ENCODE measurements at places on chromosomes 2 and 18.

GRCh38 chr2:139020287-139020686 is 240.1 kb upstream of the NXPH2 start:
- H3K4me3 ChIP-seq: no peak overlapping the region
- H3K27me3 ChIP-seq: no peaks in the 10 kb centered on the region
- no peaks in the 10 kb centered on the region for H3K36me3 ChIP-seq
- no peak overlapping the region for H3K27ac ChIP-seq

GRCh38 chr2:240933966-240934700 is 28.0 kb downstream of the CROCC2 start:
- no peak overlapping the region for H3K4me3 ChIP-seq
- no peak overlapping the region for H3K27ac ChIP-seq
- DNase-seq: peak; percentile 10
- peaks cover 28% of the 10 kb centered on the region for H3K27me3 ChIP-seq

GRCh38 chr2:222797871-222798270 is 63.0 kb upstream of the ACSL3 start:
- no peak for DNase-seq
- no peaks in the 10 kb centered on the region for H3K27me3 ChIP-seq
- H3K4me3 ChIP-seq: no peak overlapping the region
- peak overlapping the region; percentile 71 for H3K27ac ChIP-seq
- H3K36me3 ChIP-seq: no peaks in the 10 kb centered on the region

DNA sequence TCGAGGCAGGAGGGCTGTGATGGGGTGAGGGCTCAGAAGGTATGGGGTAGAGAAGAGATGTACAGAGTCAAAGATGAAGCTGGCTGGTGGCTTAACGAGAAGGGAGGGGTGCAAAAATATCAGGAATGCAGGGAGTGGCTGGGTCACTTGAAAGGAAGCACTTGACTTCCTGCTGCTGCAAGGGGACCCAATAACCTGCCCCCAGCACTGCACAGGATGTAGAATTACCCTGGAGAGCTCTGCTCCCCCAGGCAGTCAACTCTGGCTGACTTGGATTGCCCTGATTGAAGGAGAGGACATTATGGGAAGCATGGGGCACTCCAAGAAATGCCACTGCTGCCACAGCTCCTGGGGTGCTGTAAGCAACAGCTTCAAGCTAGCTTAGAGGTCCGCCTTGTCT is 41.8 kb downstream of the CFAP221 start:
- H3K4me1 ChIP-seq: peaks cover 3% of the 10 kb centered on the region
- no peak for DNase-seq
- no peaks in the 10 kb centered on the region for H3K36me3 ChIP-seq

DNA sequence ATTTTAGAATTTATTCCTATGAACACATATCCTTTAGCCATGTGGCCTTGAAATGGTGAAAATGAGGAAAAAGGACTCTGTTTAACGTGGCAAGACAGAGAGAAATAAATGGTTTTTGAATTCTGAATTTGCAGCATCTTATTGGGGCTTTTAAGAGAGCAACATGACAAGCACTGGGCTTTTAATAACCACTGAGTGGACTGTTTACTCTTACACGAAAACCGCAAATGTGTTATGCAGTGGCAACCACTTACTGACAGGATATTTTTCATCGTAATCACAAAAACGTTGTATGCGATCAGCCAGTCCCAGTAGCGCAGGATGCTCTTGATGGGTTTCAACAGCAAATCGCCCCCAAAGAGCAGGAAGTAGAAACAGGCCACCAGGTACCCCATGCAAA is 226.6 kb downstream of the NAPG start:
- H3K4me3 ChIP-seq: no peak overlapping the region
- no peaks in the 10 kb centered on the region for H3K4me1 ChIP-seq
- H3K27me3 ChIP-seq: peaks cover 26% of the 10 kb centered on the region

DNA sequence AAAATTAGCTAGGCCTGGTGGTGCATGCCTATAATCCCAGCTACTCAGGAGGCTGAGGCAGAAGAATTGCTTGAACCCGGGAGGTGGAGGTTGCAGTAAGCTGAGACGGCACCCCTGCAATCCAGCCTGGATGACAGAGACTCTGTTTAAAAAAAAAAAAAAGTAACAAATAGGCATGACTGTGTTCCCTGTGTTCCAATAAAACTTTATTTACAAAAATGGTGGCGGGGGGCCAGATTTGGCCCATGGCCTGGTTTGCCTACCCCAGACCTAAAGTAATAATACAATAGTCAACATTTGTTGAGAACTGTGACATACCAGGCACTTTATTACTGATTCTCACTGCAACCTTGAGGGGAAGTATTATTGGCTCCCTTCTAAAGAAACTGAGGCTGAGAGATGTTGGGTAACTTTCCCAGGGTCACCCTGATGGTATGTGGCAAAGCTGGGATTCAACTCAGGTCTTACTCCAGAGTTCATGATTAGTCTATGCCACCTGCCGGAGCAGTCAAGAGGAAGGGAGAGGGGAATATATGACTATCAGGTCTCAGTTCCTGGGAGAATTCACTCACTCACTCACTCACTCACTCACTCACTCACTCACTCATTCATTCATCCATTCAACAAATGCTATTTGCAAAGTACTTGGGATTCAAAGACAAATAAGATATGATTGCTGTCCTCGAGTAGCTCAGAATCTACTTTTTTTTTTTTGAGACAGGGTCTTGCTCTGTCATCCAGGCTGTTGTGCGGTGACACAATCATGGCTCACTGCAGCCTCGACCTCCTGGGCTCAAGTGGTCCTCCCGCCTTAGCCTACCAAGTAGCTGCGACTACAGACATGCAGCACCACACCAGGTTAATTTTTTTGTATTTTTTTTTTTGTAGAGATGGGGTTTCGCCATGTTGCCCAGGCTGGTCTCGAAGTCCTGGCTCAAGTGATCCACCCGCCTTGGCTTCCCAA is 14.3 kb upstream of the KCMF1 start:
- DNase-seq: no peak
- no peaks in the 10 kb centered on the region for H3K27me3 ChIP-seq
- H3K27ac ChIP-seq: no peak overlapping the region
- peaks cover 9% of the 10 kb centered on the region for H3K4me1 ChIP-seq
- H3K4me3 ChIP-seq: no peak overlapping the region
- no peaks in the 10 kb centered on the region for H3K36me3 ChIP-seq

DNA sequence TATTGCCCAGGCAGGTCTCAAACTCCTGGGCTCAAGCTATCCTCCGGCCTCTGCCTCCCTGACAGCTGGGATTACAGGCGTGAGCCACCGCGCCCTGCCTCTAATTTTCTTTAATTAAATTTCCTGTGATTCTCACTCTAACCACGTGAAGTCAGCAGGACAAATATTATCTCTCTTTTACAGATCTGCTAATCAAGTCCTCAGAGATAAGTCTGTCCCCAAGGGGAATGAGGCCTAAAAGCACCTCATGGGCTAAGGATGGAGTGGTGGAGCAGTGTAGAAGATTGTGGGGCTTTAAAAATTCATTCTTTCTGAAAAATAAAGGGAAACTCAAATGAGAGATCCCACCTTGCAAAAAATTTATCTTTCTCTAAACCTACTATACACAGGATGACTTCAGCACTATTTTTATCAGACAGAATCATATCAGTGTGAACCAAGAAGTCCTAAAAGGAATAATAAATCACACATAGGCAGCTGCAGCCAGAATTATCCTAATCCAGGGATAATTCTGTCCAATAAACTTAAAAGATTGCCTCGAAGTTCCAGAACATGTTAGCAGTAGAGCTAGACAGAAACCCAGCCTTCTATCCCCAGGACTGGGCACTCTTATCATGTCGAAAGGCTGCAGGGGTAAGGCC is 38.3 kb upstream of the BMPR2 start:
- H3K27ac ChIP-seq: no peak overlapping the region
- no peaks in the 10 kb centered on the region for H3K36me3 ChIP-seq
- no peaks in the 10 kb centered on the region for H3K27me3 ChIP-seq
